Naive thymus-derived CD4-positive, alpha-beta T cell (primary cell): ENCODE measurements at places on chromosomes 6 and 20. TPM values are rescaled to one million over a fixed set of nuclear protein-coding genes. Genes with fewer than 3 reads are reported as not detected.

ID4 gene
- not detected for total RNA-seq

PNLDC1 gene
- total RNA-seq: not detected

HLA-A gene
- total RNA-seq: 1,985 TPM

LY6G6D gene
- total RNA-seq: not detected

ZNF311 gene
- total RNA-seq: 0.43 and 0.73 TPM in 2 replicates

RIN2 gene
- total RNA-seq: not detected in 2 replicates

PAK5 gene
- not detected for total RNA-seq

NRSN1 gene
- not detected for total RNA-seq

PLCB4 gene
- total RNA-seq: not detected in 2 replicates

HDGFL1 gene
- not detected for total RNA-seq

RAET1E gene
- total RNA-seq: not detected

COL21A1 gene
- not detected in 2 replicates for total RNA-seq

SYCP2 gene
- total RNA-seq: 6.7 and 7.8 TPM in 2 replicates

SUMO4 gene
- 5.3 TPM for total RNA-seq

RAET1G gene
- not detected for total RNA-seq

PKIB gene
- 1.5 TPM for total RNA-seq

NHLRC1 gene
- total RNA-seq: 0.50 TPM

CST5 gene
- total RNA-seq: not detected

MYMX gene
- total RNA-seq: not detected in 2 replicates

MUC21 gene
- total RNA-seq: not detected in 2 replicates
